ENCODE measurements at places on chromosomes 16 and 17.

DNA sequence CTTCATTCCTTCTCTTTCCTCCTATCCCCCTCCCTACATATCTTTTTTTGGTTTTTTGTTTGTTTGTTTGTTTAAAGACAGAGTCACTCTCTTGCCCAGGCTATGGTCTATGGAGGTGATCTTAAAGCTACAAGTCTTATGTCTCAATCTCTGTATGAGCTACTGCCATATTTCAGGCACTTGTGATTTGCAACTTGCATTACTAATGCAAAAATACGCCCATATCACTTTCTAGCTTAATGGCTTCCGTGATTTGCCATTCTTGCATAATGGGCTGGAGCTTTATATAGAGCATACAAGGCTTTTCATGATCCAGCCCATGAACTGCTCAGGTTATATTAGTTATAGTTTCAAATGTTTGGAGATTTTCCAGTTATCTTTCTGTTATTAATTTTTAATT, 7.5 kb downstream of the CFAP97D1 start:
- no peak for DNase-seq

DNA sequence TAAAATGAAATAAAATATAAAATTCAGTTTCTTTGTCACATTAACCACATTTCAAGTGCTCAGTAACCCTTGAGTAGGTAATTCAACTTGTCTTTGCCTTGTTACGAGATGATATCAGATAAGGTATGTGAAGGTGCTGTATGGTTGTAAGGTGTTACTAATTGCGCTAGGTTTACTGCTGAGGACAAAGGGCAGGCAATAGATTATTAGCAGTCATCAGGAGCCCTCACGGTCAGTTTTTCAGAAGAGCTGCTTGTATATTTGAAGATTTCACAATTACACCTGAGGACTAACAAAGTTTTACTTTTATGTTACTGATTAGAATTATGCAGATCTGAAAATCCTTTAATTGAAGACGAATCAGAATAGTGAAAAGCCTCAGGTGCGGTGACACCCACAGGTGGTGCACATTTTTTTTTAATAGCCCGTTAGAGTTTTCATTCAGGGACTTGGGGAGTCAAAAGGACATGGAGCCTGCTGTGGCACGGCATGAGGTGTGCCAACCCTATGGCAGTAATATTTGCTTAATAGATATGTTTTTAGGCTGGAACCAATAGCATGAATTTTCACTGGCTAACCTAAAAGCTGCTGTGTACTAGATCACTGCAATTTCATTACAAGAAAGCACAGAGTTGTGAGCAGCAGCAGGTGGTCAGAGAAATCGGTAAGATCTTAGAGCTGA, 16.4 kb downstream of the NDEL1 start:
- DNase-seq, result no peak

- no peak for DNase-seq
These were observed 32.1 kb downstream of the ZFHX3 start for GRCh38 chr16:73015612-73016487.

DNA sequence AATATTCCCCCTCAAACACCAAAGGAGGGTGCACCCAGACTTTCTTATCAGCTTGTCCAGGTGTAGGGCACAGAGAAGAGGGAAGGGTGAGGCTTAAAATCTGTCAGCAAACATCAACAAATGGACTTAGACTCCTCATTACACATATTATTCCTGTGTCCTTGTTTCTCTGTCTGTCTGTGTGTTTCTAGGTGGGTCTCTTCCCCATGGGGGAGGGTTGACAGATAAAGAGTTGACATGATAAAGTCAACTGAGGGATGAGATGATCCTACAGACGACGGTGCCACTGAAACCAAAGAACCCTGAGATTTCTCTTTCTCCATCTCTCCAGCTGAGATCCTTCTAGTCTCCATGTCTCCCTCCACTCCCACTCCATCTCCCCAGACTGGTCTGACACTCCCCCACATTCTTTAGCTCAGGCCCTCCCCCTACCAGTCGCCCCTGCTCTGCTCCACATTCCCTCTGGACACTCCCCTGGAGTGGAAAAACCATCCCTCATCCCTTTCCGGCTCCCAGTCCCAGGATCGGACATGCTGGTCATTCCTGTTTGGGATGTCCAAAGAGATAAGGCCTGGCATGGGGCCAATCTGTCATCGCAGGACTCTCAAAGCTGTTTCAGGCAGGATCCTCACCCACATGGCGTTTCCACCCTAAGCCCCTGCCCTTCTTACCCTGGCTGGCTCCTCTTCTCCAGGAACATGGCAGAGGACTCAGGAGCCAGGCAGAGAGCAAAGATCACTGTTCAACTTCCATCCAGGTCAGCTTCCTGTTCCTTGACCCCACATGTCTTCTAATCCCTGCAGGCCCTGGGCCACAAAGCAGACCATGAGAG, 2.9 kb upstream of the ITGA3 start:
- no peak for DNase-seq

DNA sequence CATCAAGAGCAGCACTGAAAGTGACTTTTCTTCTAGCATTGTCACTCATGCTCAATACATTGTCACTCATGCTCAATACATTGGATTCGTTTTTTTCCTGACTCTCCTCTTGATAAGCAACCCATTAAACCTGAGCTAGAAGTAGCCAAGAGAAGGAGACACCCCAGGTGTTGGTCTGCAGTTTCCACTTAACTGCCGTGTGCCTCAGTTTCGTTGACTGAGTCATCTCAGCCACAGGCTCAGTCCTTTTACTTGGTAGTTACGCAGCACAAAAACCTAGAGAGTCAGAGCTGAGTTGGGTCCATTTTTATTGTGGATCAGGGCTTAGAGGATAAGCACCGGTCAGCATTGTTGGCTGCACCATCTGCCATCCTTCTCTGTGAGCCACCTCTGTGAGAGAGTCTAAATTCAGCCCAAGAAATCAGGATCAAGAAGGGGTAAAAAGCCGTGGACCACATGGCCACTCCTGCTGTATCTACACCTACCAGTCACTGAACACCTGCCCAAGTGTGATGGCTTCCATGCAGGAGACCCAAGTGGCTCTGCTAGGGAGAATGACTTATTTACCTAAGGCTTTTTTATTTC, 11.3 kb downstream of the GINS2 start:
- no peak for DNase-seq

DNA sequence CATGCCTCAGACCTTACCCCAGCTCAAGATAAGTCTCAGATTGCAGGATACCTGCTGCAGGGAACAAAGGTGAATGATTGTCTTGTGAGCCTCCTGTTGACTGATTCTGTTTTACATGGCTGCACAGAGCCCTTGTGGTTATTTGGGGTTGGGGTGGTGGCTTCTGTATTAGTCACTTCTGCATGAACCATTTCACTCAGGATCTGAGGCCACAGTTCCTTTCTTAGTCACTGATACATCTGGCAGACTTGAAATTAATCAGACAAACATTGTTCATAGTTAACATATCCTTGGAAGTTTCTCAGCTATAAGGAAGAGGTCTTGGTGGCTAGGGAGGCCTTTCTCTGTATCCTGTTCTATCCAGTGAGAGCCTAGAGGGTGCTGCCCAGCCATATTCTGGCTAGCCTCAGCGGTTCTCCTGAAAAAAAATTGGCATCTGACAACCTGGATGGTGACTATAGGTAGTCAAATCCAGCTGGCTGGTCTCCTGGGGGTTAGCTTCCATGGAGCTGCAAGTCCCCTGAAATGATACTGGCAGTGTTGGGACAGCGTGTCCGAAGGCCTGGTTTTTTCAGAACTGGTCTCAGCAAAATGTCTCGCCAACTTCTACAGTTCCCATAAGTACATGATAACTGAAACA, 8.4 kb upstream of the PLK1 start:
- DNase-seq, result no peak

- DNase-seq, result no peak
These were observed 17.5 kb downstream of the ALOX15B start for GRCh38 chr17:8056232-8056975.

DNA sequence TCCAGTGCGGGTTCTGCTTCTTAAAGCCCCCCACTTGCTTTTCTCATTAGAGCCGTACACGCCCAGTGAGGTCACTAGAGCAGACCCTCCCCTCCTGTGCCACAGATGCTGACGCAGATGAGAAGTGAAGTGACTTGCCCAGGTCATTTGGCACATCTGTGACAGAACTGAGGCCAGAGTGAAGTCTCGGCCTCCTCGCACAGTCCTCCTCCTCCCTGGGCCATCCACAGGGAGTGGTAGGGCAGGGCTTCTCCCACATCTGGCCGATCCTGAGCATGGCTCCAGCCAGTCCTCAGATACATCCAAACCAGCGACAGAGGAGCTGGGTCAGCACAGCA, 15.3 kb upstream of the TBX2 start:
- DNase-seq, result no peak

All from NCI-H1048 (cell line).